Activated T-helper 17 cell treated with anti-CD3 and anti-CD28 coated beads, Interleukin-2, amount 50 U/mL, for 72 hours (primary cell): ENCODE measurements at places on chromosomes 4 and X.

DNA sequence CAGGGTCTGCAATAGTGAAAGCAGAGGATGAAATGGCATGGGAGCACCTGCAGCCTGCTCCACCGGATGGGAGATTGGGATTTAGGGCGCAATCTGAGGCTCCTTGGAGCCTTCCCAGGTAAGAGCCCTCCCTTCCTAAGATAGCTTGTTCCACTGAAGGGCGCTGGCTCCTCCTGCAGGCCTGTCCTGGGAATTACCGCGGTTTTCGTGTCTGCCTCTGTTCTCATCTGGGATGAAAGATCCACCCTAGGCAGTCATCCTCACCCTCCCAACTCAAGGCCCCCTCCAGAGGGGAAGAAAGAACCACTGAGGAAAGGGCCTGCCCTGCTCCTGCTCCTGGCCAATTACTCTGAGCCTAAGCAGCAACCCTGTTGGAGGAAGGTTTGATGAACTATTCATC lies 547.5 kb downstream of the SMARCA1 start:
- ATAC-seq, result no peak

DNA sequence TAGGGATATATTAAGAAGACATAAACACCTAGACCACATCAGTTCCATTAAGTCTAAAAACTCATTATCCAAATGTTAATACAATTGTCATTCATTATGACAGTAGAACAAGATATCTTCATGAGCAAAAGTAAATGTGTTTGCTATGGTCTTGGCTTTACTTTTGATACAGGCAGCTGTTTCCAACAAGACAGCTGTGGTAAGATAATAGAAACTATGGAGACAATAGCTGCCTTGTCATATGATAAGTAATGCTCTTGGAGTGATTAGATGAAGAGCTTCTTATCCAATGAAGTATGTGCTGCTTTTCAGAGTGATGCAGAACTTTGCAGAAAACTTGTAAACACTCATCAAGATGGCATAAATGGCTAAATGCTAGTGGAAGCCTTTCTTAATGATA lies 1066.0 kb downstream of the FSTL5 start:
- no peak for ATAC-seq

DNA sequence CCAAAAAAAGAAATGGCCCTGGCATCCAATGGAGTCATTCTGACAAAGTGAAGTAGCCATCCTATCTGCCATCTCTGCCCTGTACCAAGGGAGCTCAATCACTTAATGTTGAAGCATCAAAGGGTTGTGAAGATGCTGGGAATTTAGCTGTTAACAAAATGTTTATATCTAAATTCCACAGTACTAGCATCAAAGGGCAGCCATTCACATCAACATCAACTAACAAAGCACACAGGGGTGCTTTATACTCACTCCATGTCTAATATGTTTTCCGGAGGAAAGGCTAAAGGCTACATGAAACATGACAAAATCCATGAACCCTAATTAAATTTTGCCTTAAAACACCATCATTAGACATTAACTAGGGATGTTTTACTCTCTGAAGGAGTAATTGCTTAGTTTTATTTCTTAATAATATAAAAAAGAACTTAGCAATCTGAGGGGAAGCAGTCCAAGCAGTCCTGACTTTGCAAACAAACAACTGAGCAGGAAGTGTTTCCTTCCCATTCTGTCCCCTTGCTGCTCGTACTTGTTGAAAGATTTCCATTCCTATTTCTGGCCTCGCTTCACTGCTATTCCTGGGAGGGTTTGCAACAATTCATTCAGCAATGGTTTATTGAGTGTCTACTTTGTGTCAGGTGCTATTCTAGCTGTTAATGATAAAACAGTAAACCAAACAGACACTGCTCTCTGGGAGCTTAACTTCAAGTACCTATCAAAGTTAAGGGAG lies 208.6 kb upstream of the SLC7A11 start:
- no peak for ATAC-seq

DNA sequence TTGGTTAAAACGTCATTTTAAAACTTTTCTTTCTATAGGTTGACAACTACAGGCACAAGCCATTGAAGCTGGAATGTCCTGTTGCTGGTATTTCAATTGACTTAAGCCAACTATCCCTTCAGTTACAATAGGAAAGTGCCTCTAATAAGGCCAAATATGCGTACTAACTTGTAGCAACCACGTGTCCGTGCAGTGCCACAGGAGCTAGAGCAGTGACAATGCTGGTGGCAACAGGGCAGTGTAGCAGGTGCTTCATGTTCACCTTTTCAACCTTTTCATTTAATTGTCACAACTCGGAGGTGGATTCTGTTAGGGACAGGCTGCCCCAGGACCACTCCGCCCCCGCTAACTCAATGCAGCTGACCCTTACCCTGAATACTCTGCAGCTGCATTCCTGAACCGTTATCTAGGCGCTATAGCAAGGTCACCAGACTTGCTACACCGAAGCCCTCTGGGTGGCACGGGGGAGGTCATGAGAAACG lies 37.7 kb downstream of the ERVMER34-1 start:
- no peak for ATAC-seq

DNA sequence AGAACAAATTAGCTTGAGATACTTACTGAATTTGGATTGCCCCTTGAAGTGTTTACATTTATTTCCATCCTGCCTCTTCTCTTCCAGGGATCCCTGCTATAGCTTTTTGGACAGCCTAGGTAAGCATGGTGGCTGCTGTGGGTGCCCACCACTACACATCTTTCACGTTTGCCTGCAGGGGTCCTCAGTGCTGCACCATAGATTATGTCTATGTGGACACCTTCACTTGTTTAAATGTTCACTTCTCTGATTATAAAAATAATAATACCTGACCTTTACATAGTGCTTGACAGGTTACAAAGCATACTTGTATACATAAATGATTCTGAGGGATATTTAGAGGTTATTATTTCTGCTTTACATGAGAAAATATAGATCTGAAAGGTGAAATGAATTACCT lies 67.9 kb upstream of the SLC4A4 start:
- no peak for ATAC-seq

DNA sequence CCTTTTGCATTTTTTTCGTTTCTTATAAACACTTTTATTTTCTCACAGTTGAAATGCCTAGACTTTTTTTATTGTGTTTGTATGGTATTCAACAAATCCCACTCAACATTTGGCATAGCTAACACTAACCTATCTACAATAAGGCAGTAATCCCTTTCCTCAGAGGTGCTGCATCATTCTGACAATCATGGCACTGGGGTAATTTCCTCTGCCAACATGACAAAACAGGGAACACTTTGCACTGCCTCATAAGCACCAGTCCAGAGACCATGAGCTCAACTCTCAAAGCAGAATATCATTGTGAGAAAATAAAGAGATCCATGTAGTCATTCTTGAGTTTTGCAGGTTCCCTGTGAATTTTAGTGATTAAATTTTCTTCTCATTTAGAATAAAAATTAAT lies 183.8 kb upstream of the INTU start:
- no peak for ATAC-seq

- ATAC-seq, result no peak
Observed at GRCh38 chr4:124737619-124738018, 25.1 kb upstream of the ANKRD50 start.

DNA sequence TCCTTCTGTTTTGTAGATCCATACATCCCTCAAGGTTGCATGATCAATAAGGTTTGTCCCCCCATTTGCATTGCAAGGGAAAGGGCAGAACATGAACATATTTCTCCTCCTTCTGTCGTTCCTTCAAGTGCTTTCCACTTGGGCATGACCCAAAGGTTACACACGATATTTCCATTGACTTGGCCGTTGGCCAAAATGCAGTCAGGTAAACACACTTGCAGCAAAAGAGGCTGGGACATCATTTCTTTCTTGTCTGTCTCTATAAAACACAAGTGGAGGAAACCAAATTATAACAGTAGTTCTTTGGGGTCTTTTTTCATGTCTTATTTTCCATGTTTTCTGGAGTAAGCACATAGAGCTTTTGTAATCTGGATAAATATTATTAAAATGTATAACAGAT lies 156.1 kb downstream of the FRAS1 start:
- no peak for ATAC-seq

DNA sequence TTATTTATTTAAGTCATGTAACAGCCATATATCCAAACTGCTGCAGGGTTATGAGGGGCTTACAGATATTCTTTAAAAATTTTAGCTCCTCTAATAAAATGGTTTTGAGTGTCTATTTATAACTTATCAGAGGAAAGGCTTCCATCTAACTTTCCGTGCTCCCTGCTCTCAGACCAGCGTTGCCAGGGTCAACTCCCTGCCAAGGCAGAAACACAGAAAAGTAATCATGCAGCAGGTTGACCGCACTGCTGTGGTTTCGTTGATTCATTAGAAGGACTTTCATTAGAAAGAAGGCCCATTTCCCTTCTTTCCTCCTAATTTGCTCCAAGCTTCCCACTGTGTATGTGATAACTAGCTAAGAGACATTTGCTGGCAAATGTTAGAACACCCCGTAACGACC lies 33.9 kb downstream of the BCLAF3 start:
- no peak for ATAC-seq

GRCh38 chr4:75830906-75831305 lies 71.3 kb downstream of the PPEF2 start:
- no peak for ATAC-seq

DNA sequence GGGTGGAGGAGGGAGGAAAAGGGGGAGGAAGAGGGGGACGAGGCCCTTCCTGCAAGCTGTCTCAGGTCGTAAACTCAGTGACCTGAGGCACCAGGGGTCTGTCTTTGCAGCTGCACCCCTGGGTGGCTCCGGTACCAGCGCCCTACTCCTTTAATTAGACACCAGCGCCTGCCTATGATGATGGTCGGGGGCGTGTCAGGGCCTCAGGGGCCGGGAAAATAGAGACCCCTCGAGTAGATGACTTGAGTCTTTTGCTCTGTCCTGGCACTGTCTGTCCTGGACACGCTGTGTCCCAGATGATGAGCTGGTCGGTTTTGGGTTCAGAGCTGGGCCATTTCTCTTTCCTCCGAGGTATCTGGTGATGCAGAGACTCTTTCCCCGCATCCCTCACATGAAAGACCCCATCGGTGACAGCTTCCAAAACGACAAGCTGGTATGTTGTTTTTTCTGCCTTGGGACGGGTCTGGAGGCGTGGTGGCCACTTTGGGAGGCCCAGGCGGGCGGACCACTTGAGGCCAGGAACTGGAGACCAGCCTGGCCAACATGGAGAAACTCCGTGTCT lies 11.2 kb downstream of the SLC25A6 start:
- ATAC-seq, result no peak

DNA sequence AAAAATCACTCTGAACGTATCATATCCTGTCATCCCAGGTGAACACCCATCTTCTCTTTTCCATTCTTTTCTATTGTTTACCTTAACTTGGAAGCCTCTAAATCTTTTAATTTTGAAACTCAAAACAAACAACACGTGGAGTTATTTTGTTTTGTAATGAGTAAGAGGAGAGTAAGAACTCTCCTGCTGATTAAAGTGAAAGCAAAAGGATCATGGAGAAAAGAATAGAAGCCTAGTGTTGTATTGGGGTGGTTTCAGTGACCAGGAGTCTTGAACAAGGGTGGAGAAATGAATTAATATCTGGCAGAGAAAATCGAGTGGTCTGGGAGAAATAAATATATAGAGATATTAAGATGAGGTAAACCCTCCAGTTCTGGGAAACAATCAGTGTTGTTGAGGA lies 237.4 kb upstream of the UGT8 start:
- no peak for ATAC-seq

GRCh38 chr4:4541040-4541631 lies 712 bp downstream of the STX18 start:
- peak; percentile 53 for ATAC-seq

- ATAC-seq, result no peak
Observed at GRCh38 chr4:70306076-70306475, 28.7 kb upstream of the CABS1 start.
